ENCODE measurements at places on chromosomes 1 and 21. TPM values are rescaled to one million over a fixed set of nuclear protein-coding genes. Genes with fewer than 3 reads are reported as not detected.

The ELOVL1 gene
- 32.5 TPM for total RNA-seq

DNA sequence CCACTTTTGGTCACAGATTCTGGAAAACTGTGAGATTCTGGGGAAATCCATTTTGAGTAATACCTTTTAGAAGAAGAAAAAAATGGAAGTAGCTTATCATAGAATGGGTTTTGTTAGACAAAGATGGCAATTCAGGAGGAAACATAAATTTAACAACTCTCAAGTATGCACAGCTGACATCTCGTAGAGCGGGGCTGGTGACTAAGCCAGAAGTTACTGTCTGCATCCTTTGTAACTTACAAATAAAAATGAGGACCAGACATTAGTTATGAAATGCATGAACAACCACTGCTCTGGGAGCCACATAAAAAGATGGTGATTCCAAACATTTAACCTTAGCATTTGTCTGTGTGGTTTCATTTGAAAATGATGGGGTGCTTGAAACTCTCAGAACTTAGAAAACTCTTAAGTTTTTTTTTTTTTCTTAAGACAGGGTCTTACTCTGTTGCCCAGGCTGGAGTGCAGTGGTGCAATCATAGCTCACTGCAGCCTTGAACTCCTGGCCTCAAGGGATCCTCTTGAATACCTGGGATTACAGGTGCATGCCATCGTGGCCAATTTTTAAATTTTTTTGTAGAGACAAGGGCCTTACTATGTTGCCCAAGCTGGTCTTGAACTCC, 49.2 kb upstream of the ATP5PO start:
- no peak for DNase-seq
- no peak overlapping the region for H3K27ac ChIP-seq
- no peak overlapping the region for H3K4me3 ChIP-seq
- H3K4me1 ChIP-seq, result peaks cover 7% of the 10 kb centered on the region
- no peaks in the 10 kb centered on the region for H3K36me3 ChIP-seq

DNA sequence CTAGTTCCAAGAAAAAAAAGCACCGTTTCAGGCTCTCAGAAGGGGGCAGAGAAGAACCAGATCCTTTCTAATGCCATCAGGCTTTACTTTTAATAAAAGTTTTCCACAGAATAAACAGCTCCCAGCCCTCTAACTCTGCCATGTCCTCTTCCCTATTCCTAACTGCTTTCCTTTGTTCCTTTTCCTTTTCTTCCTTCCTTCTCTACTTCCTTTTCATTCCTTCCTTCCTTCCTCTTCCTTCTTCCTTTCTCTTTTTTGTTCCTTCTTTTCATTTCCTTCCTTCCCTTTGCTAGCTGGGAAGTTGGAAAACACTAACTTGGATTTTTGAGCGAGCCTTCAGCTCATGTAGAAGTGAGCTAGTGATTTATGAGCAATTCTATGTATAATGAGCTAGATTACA, 46.2 kb downstream of the KDM5B start:
- H3K4me1 ChIP-seq, result no peaks in the 10 kb centered on the region
- H3K27ac ChIP-seq, result no peak overlapping the region
- H3K4me3 ChIP-seq, result no peak overlapping the region
- no peaks in the 10 kb centered on the region for H3K27me3 ChIP-seq

GRCh38 chr1:94769551-94769950, 50.6 kb upstream of the SLC44A3 start:
- no peaks in the 10 kb centered on the region for H3K36me3 ChIP-seq
- no peak overlapping the region for H3K27ac ChIP-seq
- DNase-seq, result no peak
- no peak overlapping the region for H3K4me3 ChIP-seq
- no peaks in the 10 kb centered on the region for H3K27me3 ChIP-seq

DNA sequence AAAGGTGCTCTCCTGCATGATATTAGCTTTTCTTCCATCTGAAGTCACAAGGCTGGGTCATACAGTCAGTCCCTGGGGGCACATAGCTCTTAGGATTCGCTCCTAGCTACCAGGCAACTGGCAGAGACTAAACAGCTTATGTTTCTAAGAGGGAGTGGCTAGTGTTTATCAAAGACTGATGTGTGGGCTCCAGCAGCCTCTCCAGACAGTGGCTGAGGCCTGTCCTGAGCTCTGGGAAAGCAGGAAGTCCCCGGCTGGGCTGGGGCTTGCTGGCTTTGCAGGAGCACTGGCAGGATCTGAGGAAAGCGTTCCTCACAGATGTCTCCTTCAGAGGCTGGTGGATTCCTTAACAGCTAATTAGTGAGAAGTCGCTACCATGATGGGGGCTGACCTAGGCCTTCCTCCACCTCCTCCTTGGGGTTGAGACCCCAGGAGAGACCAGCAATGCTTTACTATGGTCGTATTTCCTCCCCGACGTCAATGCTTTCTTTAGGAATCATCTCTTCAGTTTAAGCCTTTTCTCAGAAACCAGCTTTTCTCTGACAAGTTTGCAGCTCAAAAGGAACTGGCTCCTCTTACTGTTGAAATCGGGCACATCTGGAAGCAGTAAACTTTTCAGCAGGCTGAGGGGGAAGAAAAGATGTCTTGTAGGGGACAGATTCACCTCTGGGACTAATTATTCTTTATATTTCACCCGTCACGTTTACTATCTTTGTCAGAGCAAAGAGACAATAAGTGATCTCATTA, 33.5 kb upstream of the HHAT start:
- no peak overlapping the region for H3K4me3 ChIP-seq
- no peaks in the 10 kb centered on the region for H3K36me3 ChIP-seq
- H3K27ac ChIP-seq, result no peak overlapping the region
- no peaks in the 10 kb centered on the region for H3K27me3 ChIP-seq

DNA sequence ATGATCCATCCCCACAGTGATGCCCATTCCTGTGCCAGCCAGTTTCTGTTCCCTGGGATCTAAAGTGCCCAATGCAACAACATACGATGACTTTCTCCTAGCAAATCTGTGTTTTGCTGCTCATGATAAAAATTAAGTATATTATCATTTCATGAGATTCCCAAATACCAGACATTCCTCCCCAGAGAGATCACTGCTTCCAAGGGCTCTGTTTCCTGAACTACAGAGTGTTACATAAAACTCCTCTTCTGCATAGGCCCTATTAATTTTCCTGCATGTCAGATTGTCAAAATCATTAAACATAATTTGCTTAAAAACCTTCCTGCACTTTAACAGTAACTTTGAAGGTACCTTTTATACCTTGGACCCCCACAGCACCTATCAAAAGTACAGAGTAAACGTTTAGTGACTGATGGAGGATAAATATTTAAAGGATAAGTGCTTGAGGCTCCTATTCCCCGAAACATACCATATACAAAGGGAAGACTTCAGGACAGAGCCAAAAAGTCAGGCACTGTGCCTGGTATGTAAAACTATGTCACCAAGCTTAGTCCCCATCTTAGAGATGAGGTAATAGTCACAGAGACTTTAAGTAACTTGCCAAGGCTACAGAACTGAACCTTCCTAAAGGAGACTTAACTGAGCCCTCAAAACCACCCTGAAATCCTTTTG, 50.2 kb downstream of the SLC25A24 start:
- no peak overlapping the region for H3K27ac ChIP-seq
- peaks cover 5% of the 10 kb centered on the region for H3K36me3 ChIP-seq
- H3K4me3 ChIP-seq, result no peak overlapping the region
- H3K4me1 ChIP-seq, result no peaks in the 10 kb centered on the region

- DNase-seq, result no peak
- H3K4me1 ChIP-seq, result no peaks in the 10 kb centered on the region
- no peak overlapping the region for H3K27ac ChIP-seq
- no peaks in the 10 kb centered on the region for H3K36me3 ChIP-seq
- no peak overlapping the region for H3K4me3 ChIP-seq
Observed at GRCh38 chr1:84800090-84801073, 92.6 kb downstream of the LPAR3 start.

All from pancreas (tissue), 10 donors.